ENCODE measurements at places on chromosomes 12 and 14. TPM values are rescaled to one million over a fixed set of nuclear protein-coding genes. Genes with fewer than 3 reads are reported as not detected.
A peak's percentile ranks its signal among the peaks of the same experiment; 100 is the strongest.

DNA sequence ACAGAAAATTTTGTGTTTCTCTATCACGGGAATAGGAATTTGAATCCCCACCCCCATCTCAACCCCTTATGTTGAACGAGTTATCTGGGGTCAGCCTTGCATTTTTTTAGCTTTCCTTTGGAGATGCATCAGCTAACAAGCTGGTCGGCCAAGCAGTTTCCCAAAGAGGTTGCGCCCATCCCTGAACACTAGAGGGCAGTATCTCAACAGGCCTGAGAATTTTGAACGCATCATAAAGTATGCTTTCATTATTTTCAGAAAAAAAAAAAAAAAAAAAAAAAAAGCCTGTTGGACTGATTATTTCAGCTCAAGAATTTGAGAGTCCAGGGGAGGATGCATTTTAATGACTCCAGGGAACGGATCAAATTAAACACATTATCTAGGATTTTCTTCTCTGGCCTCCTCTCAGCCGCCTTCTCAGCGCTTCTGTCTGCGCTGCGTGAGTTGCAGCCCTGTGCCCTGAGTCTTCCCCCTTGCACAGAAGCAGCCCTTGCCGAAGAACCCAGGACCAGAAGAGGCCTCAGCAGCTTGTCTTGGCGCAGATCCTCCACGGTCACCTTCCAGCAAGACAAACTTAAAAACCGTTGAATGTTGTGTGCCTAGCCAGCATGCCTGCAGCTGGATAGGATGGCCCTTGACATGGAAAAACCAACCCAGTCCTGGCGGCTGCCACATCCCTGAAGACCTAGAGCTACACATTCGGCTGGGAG lies 76.6 kb upstream of the GZMB start:
- DNase-seq: peak; percentile 89

DNA sequence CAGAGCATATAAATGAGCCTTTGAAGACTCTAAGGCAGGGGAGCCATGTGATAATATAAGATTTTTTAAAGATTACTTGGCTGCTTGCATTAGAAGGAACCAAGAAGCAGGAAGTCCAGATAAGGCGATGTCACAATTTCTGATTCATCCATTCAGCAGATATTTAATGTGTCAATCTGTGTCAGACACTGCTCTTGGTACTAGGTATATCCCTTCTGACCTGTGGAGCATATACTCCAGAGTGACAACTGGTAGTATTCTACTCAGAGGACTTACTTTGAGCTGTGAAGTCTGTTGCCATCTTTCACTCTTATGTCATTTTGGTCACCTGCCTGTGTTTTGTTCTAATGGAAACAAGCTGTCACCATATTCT lies 10.7 kb downstream of the EID3 start:
- no peak for DNase-seq

- DNase-seq: peak; percentile 64
Measured at GRCh38 chr12:55829967-55830600, 697 bp upstream of the DNAJC14 start.

RGS6 gene
- 9.4 TPM for total RNA-seq

LUM gene
- total RNA-seq: not detected

- DNase-seq: peak; percentile 93
Measured at GRCh38 chr12:52121824-52122539, 42.5 kb downstream of the SMIM41 start.

DNA sequence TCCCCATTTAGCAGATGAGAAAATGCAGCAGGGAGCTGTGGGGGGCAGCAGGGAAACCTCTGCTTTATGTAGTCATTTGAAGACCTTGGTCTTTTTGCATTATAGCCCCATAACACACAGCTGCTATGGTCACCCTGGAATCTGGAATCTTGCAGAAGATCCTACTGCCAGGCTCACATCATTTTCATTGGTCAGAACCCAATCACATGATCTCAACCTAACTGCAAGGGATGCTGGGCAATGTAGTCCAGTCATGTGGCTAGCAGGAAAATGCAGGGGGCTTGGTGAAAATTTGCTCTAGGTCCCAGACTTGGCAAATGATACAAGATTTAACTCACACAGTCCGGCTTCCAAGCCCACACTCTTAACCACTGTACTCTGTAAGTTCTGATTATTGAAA lies 1028.7 kb downstream of the AACS start:
- DNase-seq: no peak

- no peak for DNase-seq
Measured at GRCh38 chr12:77610446-77610845, 220.2 kb upstream of the NAV3 start.

- DNase-seq: no peak
Measured at GRCh38 chr14:75446447-75446846, 18.6 kb downstream of the JDP2 start.

DNA sequence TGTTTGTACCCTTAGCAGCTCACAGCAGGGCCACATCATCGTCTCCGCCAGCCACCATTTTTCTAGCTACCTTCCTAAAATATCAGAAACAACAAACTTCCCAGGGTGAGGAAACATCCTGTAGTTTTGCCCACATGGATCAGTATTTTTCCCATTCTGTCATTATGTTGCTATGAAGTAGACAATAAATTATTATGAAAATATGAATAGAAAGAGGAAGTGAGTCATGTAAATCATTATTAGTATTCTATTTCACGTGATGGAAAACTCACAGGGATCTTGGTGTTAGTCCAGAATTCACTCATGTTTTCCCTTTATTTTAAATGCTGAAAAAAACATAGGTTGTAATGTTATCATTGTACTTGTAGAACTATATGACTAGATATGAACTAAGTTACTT lies 319.4 kb downstream of the SYT1 start:
- no peak for DNase-seq

DNA sequence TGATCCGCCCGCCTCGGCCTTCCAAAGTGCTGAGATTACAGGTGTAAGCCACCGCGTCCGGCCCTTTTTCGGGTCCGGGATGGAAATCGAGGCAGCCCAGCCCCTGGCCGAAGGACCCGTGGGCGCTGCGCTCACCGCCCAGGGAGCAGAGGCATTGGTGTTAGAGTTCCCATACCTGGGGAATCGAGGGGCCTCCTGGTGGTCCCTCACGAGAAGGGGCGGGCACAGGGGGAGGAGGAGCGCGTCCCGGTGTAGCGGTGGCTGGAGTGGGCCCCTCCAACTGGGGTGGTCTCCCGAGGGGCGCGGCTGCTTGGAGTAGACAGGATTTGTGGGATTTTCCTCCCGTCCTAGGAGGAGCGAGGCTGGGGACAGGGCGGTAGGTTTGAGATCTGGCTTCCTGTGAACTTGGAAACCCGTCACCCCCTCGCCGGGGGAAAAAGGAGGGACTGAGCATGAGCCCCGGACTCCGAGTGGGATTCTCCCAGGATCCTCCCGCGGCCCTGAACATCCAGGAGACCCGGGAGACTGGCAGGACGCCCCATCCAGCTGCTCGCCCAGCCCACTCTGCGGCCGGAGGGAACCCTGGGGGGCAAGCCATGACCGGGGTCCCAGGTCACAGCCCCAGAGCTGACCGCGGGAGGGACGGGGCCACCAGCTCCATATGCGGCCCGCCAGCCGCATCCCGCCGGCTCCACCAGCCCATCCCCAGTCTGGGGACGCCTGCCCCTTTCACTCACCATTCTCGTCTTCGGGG lies 70.9 kb downstream of the ASCL4 start:
- DNase-seq: no peak

CAPS2 gene
- 50.2 TPM for total RNA-seq

GRCh38 chr12:21998295-21998694 lies 47.7 kb upstream of the CMAS start:
- no peak for DNase-seq

All from Karpas-422 (cell line).